ENCODE measurements at places on chromosomes 12 and 14.
A peak's percentile ranks its signal among the peaks of the same experiment; 100 is the strongest.

- peak; percentile 19 for DNase-seq
Measured at GRCh38 chr14:24036169-24036962, 15.4 kb upstream of the CARMIL3 start.

DNA sequence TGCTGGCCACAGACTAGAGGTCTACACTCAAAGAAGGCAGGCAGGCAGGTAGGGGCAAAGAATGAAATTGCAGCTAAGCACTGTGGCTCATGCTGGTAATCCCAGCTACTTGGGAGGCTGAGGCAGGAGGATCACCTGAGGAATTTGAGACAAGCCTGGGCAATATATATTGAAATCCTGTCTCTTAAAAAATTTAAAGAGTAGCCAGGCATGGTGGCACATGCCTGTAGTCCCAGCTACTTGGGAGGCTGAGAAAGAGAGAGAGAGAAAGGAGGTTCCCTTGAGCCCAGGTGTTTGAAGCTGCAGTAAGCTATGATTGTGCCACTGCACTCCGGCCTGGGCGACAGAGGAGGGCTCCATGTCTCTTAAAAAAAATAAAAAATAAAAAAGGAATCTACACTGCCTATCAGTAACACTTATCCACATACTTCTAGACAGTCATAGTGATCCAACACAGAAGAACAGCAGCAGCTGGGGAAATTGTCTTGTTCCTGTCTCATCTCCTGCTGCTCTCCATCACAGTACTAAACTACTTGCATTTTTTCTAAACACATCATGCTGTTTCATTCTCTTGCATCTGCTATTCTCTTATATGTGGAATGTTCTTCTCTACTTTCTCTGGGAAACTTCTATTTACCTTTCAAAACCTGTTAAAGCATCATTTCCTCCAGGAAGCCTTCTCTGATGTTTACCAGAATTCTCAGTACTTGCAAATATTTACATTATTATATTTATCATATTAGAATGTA lies 57.2 kb downstream of the ATF7 start:
- DNase-seq, result no peak

GRCh38 chr12:74415633-74416032 lies 122.0 kb upstream of the ATXN7L3B start:
- no peak for DNase-seq

GRCh38 chr14:99320105-99320572 lies 48.1 kb upstream of the BCL11B start:
- DNase-seq, result peak; percentile 44

- DNase-seq, result no peak
Measured at GRCh38 chr12:81137801-81138200, 59.9 kb downstream of the ACSS3 start.

- DNase-seq, result no peak
Measured at GRCh38 chr12:87509237-87509820, 519.9 kb downstream of the C12orf50 start.

GRCh38 chr12:100208834-100209233 lies 8.2 kb downstream of the ACTR6 start:
- DNase-seq, result no peak

GRCh38 chr12:67722296-67722695 lies 73.8 kb downstream of the DYRK2 start:
- DNase-seq, result no peak

DNA sequence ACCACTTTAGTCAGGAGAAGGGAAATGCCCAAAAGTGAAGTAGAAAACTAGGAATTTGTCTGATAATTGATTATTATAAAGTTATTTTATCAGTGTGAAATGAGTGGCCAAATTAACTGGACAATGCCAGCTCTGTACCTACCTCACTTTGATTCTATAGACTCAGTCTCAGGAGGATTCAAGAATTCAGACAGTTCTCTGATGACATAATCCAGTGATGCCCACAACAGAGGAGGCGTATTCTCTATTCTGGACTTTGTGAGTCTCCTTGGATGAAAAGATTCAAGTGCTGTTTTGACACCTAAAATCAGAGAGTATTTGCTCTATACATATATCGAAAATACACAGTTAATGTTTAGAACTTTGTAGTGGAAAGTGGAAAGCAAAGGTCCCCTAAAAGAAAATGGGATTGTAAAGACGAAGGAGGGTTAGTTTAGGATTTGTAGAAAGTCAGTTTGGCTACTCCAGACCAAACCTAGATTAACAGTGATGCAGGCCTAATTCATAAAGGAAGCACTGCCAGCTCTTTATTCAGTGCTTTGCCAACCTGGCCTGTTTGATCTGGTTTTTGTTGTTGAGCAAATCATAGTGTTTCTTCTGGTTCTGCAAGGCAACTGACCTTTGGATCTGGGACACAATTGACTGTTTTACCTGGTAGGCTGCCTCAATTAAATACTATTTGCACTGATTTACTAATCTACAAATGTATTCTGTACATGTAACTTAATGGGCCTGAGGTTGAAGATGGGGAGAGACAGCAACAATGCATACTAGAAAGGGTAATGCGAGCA lies 67.4 kb downstream of the DAD1 start:
- no peak for DNase-seq

- no peak for DNase-seq
Measured at GRCh38 chr14:90301668-90302090, 30.1 kb downstream of the NRDE2 start.

DNA sequence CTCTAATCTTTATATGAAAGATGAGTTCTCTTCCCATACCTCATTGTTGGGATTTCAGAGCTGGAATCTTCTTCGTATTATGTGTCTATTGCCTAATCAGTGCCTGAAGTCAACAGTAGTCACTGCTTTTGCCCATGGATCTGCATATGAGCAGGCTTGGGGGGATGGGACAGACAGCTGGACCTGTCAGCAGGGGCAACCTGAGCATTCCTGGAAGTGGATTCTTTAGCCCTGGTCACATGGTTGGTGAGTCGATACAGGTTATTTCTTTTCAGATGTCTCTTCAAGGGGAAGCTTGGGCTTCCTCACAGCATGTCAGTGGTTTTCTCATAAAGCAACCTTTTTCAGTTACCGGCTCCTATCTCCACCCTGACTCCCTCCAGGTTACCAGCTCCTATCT lies 97.3 kb upstream of the RBM19 start:
- DNase-seq, result no peak

DNA sequence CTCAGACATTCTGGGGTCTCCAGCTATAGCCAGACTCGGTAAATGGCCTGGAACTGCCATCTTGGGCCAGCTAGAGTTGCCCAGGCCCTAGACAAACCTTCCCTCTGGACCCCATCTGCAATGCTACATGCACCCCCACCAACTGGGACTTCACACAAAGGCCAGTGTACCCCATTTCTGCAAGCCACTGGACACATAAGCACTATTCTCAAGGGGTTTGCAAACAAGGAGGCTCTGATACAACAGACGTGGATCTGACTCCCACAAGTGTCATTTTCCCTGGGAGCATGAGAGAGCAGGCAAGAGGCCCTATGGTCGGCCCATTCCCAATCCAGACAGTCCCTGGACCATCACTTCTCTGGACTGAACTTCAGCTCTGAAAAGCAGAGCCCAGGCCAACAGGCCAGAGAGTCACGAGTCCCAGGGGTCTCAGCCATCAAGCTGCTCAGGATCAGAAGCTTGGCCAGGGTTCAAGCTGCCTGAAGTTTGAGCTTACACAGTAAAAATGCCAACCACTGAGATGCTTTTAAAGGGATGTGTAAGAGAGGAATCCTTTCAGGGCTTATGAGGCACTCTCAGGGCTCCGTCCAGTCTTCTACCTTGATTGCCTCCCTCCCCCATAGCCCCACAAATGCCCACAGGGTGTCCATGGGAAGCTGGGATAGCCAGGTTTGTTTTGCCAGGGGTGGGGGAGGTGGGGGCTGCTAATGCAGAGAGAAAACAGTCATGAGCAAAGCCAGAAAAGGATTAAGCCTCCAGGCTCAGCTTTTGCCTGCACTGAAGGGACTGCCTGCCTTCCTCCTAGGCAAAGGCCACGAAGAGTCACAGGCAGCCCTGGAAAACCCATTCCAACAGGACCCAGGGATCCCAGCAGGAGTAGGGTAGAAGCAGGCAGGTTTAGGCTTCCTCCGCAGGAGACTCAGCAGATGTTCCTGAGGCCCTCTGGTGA lies 31.7 kb upstream of the PNMA1 start:
- no peak for DNase-seq

DNA sequence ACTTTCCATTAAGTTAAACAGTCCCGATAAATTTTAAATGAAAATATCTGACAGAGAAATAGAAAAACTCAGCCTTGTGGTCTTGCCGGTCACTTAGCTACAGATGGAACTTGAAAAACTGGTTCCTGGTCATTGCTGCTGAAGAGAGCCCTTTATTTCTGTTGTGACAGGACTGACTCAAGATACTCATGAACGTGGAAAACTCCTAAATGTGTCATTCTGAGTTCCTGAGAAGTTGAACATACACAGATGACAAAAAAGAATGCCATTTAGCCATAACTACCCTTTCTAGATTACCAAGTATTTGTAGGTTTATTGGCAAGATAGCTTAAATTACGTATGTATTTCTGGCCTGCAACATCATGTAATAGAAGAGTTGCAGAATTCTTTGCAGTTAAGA lies 134.2 kb downstream of the HMGA2 start:
- no peak for DNase-seq

- DNase-seq, result no peak
Measured at GRCh38 chr14:48925184-48925583, 661.0 kb downstream of the RPS29 start.

DNA sequence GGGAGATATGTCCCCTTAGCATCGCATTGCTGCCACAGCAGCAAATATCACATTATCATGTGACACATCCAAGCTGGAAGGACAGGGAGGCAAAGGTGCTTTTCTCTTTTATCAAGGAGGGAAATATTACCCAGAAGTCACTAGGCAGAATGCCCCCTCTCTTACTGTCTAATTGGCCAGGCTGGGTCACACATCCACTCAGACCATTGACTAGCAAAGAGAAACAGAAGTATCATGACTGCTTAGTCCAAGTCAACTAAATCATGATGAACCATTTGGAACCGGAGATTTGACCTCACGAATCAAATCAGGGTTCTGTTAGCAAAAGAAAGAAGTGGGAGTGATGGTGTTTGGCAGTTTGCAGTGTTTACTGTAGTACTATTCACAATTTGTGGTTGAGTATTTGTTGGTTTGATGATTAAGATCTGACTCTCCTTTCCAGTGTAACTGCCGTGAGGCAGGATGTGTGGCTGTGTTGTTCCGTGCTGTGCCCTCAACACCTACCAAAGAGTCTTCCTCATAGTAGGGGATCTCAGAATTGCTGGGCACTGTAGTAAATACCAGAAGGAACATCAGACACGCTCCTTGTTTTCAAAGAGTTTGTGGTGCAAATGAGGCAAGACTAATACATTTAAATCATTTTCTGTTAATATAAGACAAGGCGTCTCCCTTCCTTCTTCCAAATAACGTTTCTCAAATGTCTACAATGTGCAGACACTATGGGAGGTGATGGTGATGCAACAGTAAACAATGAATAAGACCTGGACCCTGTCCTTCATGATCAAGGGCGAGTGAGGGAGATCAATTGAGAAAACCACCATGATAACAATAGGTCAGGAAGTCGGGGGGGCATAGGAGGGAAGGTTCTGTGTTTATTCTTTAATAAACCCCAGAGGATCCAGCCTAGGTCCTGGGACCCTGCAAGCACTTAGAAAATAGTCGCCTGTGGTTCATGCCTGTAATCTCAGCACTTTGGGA lies 194.4 kb upstream of the CRY1 start:
- no peak for DNase-seq

DNA sequence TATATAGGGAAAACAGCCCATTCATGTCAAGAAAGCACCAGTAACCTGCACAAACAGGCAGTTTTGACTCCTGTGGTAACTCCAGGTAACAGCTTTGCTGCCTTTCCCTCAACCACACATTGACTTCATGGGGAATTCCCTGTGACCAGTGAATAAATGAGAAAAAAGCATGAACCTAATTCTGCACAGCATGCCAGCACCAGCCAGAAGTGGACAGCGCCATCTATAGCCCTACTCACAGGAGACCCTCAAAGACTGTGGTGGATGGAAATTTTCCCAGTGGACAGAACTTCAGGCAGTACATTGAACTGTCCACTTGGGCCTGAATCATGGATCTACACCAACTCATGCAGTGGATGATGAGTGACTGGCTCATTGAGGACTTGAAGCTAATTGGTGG lies 152.1 kb downstream of the SLC8A3 start:
- DNase-seq, result no peak

- DNase-seq, result peak; percentile 2
Measured at GRCh38 chr12:119444462-119445044, 110.0 kb downstream of the CCDC60 start.

DNA sequence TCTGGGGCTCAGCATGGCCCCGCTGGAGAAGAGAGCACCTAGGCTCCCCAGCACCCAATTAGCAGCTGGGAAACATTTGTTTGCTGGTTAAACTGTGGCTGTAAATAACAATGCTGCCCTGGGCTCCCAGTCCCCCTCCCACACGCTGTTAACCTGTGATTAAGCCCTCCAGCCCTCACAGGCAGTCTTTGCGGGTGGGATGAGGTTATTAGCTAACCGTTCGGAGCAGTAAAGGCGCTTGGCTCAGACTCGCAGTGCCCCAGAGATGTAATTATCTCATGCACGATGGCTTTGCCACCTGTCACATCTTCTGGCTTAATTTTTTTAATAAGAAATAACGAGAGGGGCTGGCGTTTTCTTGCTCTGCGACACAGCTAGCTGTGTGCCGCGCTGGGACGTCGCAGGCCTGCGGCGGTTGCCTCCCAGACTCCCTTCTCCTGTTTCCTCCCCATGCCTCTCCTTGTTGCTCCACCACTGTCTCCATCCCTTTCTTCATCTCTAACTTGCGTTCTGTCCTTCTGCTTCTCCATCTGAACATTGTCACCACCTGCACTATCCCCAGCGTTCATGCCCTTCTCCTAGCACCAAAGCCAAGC lies 239.2 kb upstream of the FKBP4 start:
- no peak for DNase-seq

DNA sequence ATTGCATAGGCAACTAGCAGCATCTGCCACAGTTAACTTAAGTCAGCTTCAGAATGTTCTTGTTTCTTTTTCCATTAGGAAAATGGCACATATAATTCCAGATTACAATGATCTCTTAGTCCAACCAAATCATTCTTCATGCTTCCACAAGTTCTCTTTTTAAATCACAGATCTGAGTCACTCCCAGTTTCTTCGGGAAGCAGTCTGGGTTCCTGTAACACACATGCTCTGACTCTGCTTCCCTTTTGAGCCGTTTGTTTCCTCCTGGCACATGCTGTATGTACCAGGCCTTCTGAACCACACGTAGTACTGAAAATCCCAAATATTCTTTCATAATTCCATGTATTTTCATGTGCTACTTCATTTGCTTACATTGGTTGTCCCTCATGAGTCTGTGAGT lies 388.8 kb upstream of the PDE3A start:
- no peak for DNase-seq

GRCh38 chr12:22169376-22169775 lies 123.4 kb downstream of the CMAS start:
- DNase-seq, result no peak
